ENCODE measurements at places on chromosomes 11 and 22.

- no peak for DNase-seq
These were observed 132.6 kb downstream of the TBC1D22A start for GRCh38 chr22:46894851-46895640.

DNA sequence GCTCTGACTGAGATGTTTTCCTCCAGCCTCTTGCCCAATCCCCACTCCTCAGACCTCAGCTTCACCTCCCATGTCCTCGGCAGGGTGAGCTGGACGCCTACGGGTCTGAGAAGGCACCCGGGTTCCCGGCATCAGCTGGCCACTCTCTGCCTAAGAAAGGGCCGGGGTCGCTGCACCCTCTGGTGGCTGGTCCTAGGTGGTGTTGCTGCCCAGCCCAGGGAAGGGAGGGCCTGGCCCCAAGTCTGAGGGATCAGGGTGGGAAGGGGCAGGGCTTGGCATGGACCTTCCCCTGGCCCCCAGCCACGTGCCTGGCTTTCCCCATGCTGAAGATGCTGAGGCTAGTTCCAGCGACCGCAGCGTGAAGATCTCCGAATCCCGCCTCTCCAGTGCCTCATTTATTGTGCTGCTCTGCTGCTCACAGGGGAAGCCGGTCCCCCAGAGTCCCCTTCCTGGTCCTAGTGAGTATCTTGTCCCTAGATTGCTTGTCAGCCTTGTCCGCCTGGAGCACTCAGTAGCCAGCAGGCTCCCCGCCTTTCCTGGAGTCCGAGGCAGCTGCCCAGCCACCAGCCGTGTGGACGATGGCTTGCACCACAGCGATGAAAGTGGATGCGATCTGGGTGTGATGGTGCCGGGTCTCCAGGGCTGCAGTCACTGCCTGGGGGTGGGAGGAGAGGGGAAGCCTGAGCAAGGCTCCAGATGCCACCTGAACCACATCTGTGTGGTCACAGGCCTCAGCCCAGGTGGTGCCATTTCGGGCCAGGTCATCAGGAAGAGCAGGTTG lies 2.9 kb upstream of the GGT5 start:
- no peak for DNase-seq

DNA sequence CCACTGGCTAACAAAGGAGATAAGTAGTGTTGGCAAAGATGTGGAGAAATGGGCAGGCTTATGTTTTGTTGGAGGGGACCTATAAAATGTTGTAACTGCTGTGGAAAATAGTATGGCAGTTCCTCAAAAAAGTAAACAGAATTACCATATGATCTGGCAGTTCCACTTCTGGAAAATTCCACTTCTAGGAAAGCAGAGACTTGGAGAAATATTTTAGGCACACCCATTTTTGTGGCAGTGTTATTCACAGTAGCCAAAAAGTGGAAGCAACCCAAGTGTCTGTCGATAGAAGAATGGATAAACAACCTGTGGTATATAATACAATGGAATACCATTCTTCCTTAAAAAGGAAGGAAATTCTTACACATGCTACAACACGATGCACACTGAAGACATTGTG lies 57.0 kb upstream of the ADORA2A start:
- no peak for DNase-seq

DNA sequence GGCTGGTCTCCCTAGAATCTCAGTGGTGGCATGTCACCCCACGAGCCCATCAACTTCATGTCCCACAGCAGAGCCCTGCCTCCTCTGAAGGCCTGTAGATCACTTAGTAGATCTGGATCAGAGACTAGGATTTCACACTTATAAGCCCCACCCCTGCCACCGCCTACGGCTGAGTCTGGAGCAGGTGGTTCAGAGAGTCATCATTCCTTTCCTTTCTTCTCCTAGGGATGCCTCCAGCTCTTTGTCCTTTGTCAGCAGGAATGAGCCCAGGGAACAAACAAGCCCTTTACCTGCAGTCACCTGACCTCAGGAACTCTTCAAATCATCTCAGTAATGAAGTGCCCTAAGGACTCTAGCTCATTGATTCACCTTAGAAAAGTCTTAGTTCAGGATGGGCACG lies 37.8 kb downstream of the SCGB1A1 start:
- no peak for DNase-seq

DNA sequence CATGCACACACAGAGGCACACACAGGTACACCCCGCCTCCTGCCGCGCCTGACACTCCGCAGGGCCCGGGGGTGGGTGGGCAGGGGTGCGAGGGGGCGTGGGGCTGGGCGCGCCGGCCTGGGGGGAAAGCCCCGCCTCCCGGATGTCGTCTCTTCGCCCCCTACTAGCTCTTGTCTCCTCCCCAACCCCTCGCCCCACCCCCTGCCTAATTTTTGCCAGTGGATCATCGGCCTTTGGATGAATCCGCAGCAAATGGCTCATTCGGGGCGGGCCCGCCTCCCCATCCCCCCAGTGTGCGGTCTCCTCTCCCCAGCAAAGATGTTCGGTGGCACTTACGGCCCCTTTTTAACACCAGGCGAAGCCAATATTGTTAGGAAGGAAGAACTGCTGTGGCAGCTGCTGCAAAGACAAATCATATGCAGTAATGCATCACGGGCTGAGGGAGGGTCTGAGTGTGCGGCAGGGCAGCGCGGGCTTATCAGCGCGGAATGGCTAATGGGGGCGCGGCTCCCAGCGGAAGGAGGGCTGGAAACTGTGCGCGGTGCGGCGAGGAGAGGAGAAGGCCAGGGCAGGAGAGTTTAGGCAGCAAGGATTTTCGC lies 13.4 kb upstream of the NECTIN1 start:
- no peak for DNase-seq

DNA sequence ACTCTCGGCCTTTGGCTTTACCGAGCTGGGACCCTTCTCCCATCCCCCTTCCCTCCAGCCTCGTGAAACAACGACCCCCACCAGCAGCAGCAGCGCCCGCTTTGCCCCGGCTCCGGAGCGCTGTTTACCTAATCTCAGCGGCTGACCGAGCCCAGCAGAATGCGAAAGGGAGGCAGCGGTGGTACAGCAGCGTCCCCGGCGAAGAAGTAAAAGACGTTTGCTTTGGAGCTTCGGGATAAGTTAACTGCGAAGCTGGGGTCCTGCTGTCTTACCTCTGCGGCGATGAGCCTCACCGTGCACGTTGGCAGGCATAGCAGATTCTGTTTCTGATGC lies 2.0 kb upstream of the LARGE1 start:
- DNase-seq: no peak

GRCh38 chr11:95187723-95188122 lies 43.3 kb downstream of the SESN3 start:
- no peak for DNase-seq

DNA sequence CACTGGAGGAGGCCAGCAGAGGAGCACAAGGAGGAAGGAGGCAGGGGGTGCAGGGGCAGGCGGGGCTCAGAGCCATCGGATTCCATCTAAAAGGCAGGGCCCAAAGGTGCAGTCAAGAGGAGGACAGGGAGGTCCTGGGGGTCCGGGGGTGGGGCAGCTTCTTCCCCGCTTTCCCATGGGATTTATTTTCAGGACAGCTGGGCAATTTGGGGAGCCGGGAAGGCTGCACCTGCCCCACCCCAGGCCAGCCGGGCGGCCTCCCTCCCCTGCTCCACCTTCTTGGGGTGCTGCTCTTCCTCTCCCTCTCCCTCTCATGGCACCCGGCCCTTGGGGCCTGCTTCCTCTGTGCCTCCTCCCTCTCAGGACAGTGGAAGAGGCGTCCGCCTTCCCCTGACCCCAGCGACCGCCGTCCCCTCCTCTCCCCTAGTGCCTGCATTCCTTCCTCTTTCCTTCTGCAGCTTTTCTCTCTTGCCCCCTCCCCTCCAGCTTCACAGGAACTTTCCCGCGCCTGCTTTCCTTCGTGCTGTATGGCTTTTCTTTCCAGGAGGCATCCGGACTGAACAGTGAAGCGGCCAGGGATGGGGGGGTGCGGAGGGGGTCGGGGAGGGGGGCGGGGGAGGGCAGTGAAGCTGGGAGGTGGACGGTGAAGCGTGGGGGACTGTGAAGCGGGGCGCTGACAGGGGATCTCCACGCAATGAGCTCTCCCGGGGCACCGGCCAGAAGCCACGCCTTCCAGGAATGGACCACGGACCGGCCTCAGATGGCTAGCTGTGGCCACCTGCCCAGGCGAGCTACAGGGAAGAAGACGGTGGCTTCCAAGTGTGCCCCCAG lies 26.9 kb downstream of the APOBEC3H start:
- DNase-seq: no peak

DNA sequence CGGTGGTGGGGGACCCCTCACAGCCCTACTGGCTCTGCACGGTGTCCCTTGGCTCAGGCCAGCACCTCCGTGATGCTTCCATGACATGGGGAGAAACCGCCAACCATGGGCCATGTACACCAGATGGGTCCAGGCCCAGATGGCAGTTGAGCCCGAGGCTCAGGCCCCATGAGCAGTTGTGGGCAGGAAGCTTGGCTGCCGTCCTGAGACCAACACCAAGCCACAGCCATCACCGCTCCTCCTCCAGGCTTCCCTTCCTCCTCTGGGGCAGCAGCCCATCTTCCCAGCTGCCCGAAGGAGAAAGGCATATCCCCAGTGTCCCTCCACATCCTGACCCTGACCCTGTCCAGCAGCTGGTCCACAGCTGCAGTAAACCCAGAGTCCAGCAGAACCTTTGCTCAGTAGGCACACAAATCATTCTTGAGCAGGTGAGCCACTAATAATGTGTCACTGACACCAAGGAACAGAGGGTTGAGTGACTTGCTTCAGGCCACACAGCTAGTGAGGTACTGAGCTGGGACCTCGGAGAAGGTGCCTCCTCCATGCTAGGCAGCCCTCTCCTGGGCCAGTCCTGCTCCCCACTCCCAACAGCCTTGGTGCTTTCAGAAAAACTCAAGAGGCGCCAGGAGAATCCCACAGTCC lies 204.9 kb downstream of the CTTN start:
- DNase-seq: no peak

DNA sequence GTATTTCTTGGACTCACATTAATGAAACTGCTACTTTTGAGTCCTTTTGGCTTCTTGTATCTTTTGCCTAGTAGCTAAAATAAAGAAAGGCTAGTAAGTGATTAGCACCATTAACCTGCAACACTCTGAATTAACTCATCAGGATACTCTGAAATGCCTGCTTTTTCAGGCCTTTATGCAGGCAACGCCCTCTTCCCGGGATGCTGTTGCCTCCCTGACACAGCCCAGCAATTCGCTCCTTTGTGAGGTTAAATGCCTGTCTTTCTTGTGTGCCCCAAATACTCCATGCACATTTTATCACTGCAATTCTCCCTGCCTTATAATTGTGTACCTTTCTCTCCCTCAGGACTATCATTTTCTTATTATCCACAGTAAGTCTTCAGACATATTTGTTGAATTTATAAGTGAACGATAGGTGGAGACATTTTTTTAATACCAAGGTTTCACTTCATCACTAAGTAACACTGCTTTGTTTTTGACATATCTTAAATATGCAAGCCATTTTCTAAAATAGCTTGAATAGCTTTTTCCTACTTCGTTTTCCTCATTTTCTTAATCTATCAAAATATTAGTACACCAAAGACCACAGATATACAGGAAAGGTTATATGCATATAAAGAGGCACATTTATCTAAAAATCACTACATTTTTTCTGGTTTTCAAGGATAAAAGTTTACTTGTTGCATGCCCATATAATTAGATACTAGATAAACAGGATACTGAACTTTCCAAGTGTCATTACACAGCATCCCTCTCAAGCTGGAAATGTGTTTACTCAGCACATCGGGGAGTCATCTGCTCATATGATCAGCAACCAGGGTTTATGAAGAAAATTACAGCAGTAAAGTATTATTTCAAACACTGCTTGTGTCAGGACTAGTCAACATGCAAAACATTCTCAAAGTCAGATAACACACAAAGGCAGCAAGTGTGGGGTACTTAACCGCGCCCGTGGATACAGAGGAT lies 48.5 kb upstream of the DDI1 start:
- no peak for DNase-seq

DNA sequence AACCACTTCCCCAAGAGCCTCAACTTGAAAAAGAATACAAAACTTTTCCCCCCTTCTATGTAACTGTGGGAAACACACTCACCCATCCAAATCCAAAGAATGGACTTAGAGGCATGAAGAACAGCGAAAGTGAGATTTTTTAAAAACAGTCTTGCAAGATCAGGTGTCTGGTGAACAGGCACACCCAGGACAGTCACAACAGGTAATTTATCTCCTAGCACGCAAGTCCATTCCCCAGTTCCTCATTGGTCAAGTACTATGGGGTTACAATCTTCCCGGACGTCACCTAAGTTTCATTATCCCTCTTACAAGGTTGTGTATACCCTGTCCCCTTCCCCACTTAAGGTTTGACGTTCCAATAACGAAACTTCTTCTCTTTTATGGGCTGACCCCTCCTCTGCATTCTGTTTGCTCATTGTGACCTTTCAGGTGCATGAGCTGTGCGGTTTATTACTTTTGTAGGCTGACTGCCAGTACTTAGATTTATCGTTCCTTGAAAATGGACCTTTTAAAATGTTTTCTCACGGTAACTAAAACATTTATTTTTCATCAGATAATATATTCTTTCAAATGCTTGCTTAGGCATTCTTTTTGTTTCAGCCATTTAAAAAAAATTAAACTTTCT lies 1401.9 kb downstream of the FAM181B start:
- DNase-seq: no peak

DNA sequence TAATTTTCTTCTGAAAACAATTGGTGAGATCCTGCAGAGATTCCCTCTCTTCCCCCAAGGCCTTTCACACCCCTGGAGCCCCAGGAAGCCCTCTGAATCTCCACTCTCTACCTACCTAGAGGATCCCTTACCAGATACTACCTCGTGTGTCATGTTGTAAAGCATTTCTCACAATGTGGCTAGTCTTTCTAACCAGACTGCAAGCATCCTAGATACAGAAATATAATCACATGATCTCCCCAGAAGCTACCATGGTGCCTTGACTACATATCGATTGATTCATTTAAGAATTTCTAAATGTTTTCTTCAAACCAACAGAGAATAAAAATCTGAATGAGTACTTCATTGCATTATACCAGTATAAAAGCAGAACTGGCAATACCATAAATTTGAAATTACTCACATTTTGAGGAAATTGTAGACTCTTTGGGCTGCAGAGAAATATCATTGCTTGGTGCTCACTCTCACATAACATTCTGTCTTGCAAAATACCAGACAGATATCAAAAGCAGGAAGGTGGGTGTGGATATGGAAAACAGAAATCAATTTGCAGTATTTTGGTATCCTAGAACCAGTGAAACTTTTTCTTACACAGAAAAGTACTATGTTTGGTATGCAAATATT lies 113.5 kb downstream of the MAML2 start:
- no peak for DNase-seq

- DNase-seq: no peak
These were observed 3.2 kb upstream of the PRR5 start for GRCh38 chr22:44698531-44699421.

DNA sequence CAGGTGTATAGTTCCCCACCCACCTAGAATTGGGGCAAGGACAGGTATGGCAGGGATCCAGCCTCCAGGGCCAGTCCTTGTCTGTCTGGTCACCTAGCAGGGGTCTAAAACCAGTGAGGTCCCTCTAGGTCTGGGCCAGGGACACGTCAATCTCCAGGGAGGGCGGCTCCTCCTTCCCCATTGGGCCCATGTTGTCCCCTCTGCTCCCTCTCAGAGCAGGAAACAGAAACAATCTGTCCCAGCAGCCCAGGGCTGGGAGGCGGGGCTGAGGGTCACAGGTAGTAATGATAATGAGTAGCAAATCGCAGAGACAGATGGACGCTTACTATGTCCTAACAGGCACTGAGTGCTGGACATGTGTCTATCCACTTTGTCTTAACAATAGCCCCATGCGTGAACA lies 22.8 kb upstream of the SYT7 start:
- no peak for DNase-seq

Measured in thymus (tissue), 14 donors.